ENCODE measurements at places on chromosomes 4 and X.

DNA sequence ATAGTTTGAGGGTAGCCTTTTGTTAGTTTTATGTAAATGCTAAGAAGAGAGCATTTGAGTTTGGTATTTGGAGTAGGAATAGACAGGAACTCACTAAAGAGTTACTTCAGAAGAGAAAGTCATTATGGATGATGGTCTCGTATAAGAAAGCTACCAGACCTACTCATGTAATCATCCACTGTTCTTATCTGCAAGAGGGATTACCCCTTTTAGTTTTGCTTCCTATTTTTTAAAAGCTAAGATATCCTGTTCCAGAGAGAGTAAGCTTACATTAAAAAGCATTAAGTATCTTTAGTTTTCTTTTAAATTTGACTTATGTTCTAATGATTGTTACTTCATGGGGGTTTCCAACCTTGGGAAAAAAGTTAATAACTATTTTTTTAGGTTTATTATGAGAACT, 12.5 kb upstream of the ART3 start:
- no peak for DNase-seq

- DNase-seq, result no peak
Measured at GRCh38 chrX:109350551-109350950, 131.3 kb downstream of the GUCY2F start.

DNA sequence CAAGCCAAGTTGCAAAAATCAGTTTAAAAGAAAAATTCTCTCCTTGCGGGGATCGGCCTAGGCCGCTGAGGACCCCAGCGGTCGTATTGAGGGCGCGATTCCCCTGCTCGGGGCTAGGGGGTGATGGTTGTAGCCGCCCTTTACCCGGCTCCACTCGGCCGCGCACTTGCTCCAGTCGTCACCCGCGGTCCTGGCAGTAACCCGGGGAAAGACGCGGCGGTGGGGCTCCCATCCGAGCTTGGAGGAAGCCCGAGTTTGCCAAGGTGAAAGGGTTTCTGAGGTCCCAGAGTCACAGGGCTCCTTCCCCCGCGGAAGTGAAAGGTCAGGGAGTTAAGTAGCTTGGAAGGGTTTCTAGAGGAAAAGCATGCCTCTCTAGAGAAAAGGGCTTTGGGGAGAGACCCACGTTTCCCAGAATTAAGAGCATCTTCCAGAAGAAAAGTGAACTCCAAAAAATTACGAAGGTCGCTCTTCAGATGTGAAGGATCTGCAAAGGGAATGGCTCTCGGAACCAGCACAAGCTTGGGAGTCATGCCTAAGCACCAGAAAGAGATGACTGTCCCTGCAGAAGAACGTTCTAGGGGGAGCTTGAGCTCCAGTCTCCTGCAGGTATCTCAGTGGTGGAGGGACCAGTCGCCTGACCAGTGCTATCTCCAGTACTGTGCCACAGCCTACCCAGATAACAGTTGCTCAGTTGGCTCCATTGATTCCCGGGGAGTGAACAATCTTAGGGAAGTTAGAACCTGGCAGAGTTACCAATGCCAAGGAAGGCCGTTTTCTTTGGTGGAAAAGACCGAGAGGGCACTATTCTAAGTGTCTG, 875 bp downstream of the LAP3 start:
- DNase-seq, result peak; percentile 26

- no peak for DNase-seq
Measured at GRCh38 chrX:10133980-10134676, 22.6 kb upstream of the CLCN4 start.

- no peak for DNase-seq
Measured at GRCh38 chr4:25090516-25090915, 59.8 kb upstream of the LGI2 start.

- no peak for DNase-seq
Measured at GRCh38 chr4:124974152-124974551, 261.6 kb upstream of the ANKRD50 start.

- no peak for DNase-seq
Measured at GRCh38 chr4:17068891-17069290, 170.4 kb upstream of the LDB2 start.

- no peak for DNase-seq
Measured at GRCh38 chrX:137363559-137363958, 202.4 kb upstream of the ZIC3 start.

DNA sequence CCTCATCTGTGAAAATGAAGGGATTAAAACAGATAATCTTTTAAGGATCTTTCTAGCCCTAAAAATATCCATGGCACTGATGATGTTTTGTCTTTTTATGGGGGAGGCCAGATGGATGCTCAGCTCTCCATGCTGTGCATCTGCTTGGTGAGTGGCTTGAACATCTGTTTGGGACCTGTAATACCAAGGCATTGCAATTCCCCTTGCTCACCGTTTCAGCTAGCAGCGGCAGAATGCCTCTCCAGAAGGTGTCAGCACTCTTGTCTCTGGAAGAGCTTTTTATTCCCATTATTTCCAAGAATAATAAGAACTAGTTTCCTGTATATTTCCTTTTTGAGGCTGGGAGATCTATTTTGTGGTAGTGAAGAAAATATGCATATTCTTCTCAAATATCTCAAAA, 151.9 kb upstream of the ANK2 start:
- DNase-seq, result no peak

All from globus pallidus (tissue), 1 donor.